ENCODE measurements at places on chromosomes 7 and 10.

DNA sequence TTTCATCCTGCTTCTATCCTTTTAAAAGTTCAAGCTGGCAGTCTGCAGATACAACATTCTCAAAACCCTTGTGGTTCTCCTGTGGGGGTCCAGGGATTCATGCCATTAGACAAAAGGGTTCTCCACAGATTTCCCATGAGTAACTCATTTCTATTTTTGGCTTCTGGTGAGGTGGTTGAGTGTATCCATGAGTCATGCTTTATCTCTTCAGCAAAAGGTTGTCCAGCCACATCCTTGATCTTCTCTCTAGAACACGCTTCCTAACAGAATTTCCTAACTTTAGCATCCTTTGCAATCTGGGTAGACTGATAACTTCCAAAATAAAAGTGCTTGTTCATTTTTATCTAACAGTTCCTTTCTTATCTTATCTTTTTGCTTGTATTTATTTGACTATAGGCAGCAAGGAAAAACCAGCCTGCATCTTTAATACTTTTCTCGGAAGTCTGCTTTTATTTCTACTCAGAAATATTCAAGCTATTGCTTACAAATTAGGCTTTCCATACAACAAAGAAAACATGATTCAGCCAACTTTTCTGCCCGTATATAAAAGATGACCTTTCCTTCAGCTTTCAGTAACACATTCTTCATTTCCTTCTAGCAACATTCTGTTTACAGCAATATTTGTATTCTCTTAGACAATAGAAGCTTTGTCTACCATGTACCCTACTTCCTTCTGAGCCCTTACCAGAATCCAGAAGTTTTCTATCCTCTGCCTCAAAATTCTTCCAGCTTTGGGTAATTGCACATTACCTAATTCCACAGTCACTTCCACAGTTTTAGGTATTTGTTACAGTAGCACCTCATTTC is 79.3 kb upstream of the IL6 start:
- no peak for DNase-seq

- peak; percentile 93 for DNase-seq
These were observed 8.4 kb upstream of the PGAM2 start for GRCh38 chr7:44073664-44074348.

GRCh38 chr7:130013241-130013640 is 37.9 kb downstream of the ZC3HC1 start:
- no peak for DNase-seq

DNA sequence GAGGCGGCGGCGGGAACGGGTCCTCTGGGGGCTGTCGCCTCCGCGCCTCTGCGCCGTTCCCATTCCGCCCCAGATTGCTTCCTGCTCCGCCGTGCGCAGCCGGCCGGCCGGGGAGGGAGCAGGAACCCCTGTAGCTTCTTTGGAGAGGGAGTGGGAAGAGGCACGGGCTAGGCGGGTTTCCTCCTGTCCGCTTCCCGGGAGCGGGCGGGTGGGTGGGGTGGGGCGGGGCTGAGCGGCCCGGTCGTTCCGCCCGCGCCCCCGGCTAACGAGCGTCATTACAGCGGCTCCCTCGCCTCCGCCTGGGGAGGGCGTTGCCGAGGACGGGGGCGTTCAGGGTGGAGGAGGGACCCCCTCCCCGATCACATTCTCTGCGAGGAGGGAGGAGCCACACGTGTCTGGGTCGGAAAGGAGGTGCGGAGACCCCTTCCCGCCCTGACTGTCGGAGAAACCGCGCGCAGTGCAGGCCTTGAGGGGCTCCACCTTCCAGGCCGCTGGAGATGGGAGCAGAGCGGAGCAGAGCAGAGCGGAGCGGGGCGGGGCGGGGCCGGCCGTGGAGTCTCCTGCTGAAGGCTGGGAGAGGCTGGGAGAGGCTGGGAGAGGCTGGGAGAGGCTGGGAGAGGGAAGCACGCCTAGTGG is 39.7 kb downstream of the AGAP3 start:
- no peak for DNase-seq

DNA sequence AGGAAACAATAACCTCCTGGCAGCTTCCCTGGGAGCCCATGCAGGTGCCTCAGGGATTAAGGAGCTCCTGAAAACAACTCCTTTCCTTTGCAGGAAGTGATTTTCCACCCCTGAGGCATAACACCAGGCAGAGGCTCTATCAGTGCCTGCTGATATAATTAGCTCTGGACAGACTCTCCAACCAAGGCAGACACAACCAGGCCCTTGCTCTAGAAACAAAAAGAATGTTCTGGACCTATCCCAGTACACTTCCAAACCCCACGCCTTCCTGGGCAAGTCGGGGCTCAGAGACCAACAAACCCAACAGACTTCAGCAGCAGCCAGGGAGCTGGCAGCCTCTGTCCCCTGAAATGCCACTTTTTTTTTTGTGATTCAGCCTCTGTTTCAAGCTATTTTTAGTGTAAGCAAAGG is 247.1 kb downstream of the KCNMA1 start:
- no peak for DNase-seq

Data from RWPE1 (cell line).